ENCODE measurements at places on chromosomes 5 and 9.

GRCh38 chr9:19782005-19782404 lies 6.8 kb downstream of the SLC24A2 start:
- DNase-seq = no peak

DNA sequence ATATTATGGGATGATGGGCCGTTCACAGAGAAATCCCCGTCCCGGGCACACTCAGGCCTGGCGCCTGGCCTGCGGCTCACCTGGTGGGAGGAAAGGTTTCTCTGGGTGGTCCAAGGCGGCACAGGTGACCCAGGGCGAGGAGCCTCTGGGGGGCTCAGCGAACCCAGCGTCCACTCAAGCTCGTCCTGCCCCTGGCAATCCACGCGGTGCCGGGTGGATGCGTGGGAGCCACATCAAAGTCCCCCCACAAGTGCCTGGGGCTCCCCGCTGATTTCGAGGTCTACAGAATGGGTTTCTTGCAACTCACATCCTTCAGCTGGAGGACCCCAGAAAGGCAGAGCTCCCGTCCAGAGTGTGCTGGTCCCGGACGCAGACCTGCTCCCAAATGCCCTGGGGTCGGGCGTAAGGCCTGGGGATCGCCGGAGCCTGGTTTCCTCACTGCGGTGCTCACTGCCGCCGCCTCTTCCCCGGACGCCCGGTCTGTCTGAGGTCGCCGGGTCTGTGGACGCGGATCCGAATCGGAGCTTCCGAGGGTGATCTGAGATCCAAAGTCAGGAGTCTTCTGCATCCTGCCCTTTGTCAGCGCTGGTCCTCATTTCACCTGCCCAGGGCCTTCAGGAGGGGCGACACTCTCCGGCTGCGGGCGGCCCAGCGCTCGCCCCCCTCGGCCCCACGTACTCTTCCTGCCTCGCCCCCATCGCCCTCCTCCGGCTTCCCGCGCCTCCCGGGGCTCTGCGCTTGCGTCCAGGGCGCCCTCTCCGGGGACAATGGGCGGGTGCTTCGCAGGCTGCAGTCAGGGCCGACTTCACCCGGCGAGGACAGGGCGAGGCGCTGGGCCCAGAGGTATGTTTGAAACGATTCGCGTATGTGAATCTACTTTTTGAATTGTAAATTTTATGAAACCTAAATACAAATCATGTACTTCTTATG lies 20.0 kb upstream of the RUFY1 start:
- peak; percentile 64 for DNase-seq

DNA sequence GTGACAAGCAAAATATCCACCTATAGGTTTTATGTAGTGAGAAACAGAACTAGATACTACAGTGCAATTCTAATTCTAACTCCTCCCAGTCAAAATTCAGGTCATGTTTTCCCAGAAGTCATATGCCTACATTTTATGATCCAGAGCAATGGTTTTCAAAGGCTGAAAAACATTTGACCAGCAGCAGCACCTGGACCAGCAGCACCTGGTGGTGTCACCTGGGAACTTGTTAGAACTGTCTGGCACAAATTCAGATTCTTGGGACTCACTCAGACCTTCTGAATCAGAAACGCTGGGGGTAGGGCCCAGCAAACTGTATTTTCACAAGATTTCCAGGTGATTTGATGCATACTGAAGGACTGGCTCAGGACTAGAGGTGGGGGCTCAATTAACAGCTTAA lies 367.7 kb upstream of the RFX3 start:
- DNase-seq = no peak

DNA sequence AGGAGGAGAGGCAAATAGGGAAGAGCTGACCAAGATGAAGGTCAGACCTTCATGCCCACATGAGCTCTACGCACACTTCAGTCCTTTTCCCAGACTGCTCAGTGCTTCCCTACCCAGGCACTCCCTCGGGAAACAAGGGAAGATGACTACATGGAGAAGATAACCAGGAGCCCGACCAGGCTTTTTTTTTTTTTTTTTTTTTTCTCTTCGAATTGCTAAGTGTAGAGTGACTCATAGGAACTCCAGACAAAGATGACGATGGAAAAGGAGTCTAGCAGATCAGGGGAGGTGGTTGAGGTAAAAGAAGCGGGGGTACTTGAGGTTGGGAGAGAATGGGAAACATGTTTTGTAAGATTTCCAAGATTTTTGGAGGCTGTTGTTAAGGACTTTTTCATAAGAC lies 526.1 kb downstream of the BNC2 start:
- no peak for DNase-seq

GRCh38 chr5:122760236-122760635 lies 14.6 kb upstream of the SNX2 start:
- DNase-seq = no peak

- DNase-seq = no peak
Measured at GRCh38 chr9:118931941-118932340, 437.3 kb downstream of the BRINP1 start.

- no peak for DNase-seq
Measured at GRCh38 chr5:110634475-110634874, 92.0 kb downstream of the TMEM232 start.
